ACHN (cell line): ENCODE measurements at places on chromosomes 7 and 10.

GRCh38 chr7:91913612-91914011, 27.1 kb upstream of the AKAP9 start:
- no peak for DNase-seq

- peak; percentile 61 for DNase-seq
These were observed 12.2 kb downstream of the FOXP2 start for GRCh38 chr7:114426824-114427223.

- DNase-seq, result no peak
These were observed 100.5 kb upstream of the SEC61G start for GRCh38 chr7:54859545-54859944.

DNA sequence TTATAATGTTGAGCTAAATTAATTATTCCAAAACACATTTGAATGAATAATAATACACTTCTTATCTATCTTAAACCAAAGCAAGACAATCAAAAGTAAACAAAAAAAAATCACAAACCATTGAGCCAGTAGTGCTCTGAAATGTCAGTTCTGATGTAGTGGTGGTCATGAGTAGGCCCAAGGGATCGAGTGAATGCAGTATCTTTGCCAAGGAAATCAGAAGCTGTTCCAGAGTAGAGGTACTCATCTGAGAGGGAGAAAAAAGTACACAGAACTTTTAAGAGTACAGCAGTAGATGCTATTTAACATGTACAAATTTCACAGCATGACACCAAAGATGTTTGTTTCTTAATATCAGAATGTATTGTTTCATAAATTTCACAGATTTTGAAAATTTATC, 121.5 kb downstream of the SEMA3D start:
- DNase-seq, result no peak

DNA sequence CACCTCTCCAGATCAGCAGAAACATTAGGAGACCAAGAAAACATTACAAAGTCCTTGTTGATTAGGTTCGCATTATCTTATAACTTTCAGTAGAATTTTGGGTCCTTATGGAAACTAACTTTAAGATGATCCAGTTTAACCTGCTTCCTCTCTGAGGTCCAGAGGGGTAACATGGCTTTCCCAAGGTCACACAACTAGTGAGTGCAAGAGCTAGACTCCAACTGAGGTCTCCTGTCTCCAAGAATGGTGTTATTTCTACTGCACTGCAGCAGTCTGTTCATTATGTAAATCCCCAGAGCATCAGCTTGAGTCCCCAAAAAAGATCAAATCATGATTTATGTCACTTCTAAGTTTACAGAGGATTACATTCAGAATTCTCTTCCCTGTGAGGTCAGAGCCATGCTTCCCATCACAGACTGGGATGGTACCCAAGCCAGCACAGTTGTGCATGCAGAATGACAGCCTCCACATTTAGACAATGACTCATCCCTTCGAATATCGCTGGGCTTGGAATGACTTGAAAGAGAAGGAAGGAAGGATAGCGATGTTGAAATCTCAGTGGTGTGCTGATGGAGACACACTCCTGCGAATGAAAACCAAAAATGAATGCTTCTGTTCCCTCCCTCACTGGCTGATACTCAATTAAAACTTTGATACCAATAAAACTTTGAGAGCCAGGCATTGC, 163.1 kb upstream of the PLXNA4 start:
- DNase-seq, result peak; percentile 25

DNA sequence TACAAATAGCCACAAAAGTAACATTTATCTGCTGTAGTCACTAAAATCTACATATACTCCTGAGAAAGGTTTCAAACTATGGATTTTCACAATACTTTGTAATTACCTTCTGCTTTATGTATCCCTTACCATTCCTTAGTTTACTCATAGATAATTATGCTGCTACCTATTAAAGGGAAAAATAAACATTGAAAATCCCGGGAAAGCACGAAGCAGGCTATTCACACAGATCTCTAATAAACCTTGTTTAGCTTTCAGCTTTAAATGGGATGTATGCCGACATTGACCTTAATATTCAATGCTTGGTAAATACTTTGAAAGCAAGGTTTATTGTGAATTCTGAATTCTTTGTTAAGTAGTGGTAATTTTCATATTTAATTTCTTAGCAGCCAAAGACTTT, 58.5 kb upstream of the SMIM30 start:
- DNase-seq, result no peak

DNA sequence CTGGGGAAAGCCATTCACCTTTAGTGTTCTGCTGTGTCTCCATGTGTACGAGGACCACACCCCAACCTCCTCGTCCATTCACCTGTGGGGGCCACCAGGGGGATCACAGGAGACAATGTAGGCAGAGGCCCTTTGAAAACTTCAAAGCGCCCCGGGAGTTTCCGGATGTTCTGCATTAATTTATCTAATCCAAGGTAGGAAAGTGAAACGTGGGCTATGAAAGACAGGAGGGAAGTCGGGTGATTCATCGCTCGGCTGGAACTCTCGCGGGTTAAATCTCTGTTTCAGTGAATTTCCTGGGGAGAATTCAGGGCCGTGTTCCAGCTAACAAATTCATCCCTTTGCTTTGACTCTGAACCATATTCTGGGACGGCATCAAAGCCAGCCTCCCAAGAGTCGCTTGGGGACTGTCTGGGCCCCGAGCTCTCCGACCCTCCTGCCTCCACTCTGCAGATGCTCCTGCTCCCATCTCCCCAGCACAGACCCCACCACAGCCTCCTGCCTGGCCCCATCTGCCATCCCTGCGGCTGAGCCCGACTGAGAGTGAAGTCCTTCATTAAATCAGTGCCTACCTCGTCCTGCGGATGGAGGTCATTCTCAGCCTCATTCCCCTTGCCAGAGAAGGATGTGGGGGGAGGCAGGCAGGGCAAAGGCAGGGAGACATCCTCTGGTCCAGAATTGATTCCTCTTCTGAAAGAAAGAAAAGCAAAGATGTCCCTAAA, 114.1 kb upstream of the CARD11 start:
- DNase-seq, result no peak

- no peak for DNase-seq
These were observed 263.2 kb upstream of the C7orf33 start for GRCh38 chr7:148327379-148327778.

- DNase-seq, result peak; percentile 43
These were observed 75.9 kb downstream of the LMBR1 start for GRCh38 chr7:156816943-156817572.

GRCh38 chr7:45701701-45702510, 127.7 kb downstream of the ADCY1 start:
- no peak for DNase-seq
